ENCODE measurements at places on chromosomes 11 and 22.

DNA sequence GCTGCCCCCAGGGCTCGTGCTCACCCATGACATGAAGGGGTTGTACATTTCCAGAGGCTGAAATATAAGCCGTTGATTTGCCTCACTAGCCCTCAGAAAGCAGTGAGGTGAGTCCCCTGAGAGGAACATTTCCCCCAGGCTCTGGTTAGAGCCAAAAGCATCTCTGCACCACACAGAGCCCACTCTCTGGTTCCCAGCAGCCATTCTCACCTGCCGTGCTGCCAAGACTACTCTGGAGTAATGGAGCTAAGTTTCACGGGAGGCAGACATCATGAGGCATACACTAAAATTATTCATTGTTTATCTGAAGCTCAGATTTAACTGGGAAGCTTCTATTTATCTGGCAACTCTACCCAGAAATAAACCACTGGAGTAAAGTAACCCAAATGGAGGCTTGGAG, 40.8 kb downstream of the CACNA1I start:
- no peak for DNase-seq

DNA sequence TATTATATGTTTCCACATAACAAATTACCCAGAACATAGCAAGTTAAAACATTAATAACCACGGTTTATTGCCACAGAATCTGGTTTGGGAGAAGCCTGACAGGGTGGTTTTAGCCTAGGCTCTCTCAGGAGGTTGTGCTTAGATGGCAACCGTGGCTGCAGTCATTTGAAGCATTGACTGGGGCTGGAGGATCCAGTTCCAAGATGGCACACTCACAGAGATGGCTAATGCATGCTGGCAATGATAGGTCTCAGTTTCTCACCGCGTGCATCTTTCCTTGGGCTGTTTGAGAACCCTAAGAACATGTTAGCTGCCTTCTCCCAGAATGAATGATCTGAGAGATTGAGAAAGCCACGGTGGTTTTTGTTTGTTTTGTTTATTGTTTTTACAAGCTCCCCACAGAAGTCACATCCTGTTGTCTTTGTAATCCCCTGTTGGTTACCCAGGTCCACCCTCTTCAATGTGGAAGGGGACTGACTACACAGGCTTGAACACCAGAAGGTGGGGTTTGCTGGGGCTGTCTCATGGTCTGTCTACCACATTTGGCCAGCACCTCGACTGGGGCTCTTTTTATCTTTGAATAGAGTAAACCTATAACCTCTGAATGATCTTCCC, 36.6 kb upstream of the GRAMD1B start:
- DNase-seq = no peak

GRCh38 chr22:30043161-30043560, 37.1 kb upstream of the HORMAD2 start:
- no peak for DNase-seq

GRCh38 chr22:39773503-39773902, 120.1 kb downstream of the ENTHD1 start:
- no peak for DNase-seq

GRCh38 chr11:58625826-58626460, 3.5 kb downstream of the CNTF start:
- DNase-seq = no peak

- DNase-seq = no peak
Observed at GRCh38 chr22:48670731-48671130, 1156.9 kb downstream of the BRD1 start.

DNA sequence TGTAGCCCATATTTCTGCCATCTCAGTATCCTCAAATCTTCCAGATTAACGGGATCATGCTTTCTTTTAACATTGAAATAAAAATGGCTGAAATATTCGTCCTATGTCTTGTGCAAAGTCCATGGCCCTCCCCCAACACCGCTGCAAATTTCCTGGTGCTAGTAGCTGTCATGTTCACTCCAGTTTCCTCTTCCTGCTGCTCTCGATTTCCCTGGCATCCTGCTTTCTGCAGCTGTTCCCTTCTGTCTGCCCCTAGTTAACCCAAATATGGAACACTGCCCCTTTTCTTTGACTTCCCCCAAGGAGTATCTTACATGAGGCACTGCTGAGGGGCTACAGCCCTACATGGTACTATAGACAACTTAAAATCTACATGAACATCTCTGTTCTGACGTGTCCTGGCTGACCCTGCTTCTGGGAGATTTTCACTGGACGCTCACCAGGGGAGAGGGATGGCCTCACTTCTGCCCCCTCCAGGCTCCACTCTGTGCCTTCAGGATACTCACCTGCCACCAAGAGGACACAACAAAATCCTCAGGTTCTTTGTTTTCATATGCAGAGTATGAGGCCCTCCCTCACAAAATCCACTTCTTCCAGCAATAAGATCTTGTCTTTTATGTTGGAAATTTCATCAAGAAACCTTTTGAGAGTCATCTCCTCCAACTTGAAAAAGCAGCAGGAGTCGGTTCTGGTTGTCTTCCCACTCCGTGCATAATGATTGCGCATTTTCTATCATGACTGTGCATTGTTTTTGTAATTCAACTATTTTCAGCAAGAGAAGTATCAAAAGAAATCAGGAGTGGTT, 29.5 kb upstream of the SCUBE2 start:
- no peak for DNase-seq

GRCh38 chr11:102204174-102204573, 93.9 kb downstream of the YAP1 start:
- DNase-seq = no peak

DNA sequence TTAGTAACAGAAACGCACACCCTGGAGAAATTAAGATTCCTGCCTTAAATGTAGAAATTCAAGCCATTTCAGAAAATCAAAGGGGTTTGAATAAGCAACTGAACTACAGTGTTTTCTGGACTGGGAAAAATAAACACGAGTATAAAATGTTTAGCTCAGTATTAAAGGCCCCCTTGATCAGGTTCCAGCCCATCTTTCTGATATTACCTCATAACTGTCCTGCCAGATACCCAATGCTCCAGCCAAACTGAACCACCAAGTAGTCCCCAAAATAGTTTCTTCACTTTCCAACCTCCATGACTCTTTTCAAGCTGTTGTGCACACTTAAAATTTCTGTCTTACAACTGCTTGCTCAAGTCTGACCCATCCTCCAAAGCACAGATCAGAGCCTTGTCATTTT, 54.4 kb downstream of the SERGEF start:
- DNase-seq = no peak

DNA sequence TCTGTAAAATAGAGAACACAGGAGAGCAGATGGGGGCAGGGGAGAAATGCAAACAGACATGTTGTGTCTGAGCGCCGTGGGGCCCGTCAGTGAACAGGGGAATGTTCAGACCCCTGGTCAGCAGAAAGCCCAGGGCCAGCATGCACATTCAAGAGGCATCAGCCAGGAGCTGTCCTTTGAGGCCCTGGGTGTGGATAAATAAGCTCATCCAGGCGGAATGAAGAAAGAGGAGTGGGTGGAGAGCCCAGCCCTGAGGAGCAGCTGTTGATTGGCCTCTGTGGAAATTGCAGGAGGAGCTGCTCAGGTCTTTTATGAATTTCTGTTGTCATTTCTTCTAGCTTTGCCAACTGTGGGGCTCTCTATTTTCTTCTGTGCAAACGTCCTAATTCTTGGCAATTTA, 49.7 kb upstream of the CECR2 start:
- no peak for DNase-seq

DNA sequence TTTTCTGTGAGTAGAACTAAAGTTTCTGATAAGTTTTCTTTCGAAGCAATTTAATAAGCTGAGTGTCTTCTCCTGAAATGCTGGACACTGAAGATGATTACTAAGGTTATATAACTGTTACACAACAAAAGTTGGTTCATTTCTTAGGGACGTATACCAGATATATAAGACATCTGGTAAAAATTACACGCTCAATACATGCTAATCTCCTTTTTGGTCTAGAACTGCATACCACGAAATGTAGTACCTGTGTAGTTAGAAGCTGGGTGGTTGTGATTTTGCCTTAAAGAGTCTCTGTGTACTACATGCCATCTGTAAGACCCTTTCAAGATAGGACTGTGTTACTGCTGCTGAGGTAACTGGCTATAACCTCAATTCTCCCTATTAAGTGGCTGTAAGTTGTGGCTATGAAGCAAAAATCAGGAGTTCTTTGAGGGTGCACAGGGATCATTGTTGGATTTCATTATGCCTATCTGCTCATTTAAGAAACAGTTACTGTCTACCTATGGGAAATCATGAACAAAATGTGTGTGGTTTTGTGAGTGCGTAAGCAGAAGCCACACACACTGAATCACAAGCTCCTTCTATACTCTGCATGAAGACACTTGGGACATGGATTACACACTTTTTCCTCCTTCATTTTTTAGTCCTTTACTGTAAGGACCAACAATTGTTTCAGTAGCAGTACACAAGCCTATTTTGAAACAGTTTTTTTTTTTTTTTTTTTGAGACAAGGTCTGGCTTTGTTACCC, 195.9 kb downstream of the SWAP70 start:
- no peak for DNase-seq
